ENCODE measurements at places on chromosomes 2 and 18.

GRCh38 chr2:164429354-164429753 lies 191.9 kb downstream of the GRB14 start:
- no peak for DNase-seq

DNA sequence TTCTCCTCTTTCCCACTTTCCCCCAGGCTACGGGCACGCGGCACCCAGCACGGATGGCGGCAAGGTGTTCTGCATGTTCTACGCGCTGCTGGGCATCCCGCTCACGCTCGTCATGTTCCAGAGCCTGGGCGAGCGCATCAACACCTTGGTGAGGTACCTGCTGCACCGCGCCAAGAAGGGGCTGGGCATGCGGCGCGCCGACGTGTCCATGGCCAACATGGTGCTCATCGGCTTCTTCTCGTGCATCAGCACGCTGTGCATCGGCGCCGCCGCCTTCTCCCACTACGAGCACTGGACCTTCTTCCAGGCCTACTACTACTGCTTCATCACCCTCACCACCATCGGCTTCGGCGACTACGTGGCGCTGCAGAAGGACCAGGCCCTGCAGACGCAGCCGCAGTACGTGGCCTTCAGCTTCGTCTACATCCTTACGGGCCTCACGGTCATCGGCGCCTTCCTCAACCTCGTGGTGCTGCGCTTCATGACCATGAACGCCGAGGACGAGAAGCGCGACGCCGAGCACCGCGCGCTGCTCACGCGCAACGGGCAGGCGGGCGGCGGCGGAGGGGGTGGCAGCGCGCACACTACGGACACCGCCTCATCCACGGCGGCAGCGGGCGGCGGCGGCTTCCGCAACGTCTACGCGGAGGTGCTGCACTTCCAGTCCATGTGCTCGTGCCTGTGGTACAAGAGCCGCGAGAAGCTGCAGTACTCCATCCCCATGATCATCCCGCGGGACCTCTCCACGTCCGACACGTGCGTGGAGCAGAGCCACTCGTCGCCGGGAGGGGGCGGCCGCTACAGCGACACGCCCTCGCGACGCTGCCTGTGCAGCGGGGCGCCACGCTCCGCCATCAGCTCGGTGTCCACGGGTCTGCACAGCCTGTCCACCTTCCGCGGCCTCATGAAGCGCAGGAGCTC lies 35.4 kb downstream of the KCNK3 start:
- no peak for DNase-seq

DNA sequence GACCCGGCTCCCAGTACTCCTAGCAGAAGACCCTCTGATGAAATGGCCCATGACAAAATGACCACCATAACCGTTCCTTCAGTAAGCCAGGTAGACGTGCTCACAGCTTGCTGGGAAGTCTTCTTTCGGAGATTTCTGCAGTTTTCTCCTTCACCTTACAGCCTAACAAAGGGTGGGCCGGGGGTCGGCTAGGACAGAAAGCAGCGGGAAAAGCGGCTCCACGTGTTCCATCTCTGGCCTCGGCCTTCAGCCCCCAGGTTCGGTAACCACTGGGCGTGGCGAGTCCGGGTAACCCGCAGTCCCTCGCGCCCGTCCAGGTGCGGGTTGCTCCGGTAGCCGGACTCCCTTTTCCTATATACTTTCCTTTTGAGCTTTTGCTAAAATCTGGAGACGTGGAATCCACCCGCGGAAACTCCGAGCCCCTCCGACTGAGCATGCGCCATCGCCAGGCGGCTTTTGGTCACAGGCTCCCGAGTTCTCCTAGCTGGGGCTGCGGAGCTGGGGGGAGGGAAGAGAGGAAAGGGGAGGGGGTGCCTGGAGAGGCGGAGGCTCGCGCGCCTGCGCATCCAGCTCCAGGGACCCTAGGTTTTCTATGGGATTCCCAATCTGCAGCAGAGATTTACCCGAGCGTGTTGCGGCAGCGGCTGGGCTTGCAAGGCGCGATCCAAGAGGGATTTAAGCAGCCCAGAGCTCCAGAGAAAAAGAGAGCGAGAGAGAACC lies at the start of gene VSNL1:
TSS of gene VSNL1 (plus strand) at position 604 of the 720 bp plus-strand sequence. CDS start 51,379 bp downstream, outside the sequence.
- no peak for DNase-seq

DNA sequence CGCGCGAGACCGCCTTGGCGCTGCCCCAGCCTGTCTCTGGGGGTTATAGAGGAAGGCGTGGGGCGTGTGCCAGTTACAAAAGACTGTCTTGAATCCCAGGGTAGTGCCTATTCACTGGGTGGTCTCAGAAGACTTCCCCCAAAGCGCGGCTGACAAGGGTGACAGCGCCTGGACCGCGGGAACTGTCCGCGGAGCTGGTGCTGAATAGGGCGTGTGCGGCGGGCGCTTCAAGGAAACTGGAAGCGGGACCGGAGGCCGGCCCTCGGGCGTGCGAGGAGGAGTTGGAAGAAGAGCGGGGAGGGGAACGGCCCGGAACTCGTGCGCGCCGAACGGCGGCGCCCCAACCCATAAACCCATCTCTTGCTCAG lies 2.3 kb downstream of the EGR4 start:
- no peak for DNase-seq

GRCh38 chr2:116879650-116880160 lies 934.8 kb upstream of the DDX18 start:
- no peak for DNase-seq

GRCh38 chr18:58966704-58967103 lies 102.0 kb downstream of the ZNF532 start:
- no peak for DNase-seq

DNA sequence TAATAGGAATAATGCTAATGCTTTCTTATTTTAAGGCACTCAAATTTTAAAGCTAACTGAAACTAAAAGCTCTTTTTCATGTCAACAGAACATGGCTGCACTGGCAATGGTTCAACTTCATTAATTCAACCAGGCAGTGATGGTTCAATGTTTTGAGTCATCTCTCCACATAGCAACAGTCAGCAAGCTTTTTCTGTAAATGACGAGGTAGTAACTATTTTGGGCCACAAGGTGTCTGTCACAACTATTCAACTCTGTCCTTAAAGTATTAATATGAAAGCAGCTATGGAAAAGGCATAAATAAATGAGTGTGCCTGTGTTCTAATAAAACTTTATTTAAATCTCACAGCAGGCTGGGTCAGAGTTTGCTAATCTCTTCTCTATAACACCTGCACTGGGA lies 1425.6 kb upstream of the PIK3C3 start:
- no peak for DNase-seq

- DNase-seq = no peak
Measured at GRCh38 chr2:230823264-230823964, 41.3 kb upstream of the ITM2C start.

GRCh38 chr2:144554492-144555210 lies 34.7 kb upstream of the ZEB2 start:
- no peak for DNase-seq

- DNase-seq = no peak
Measured at GRCh38 chr2:39629646-39630045, 36.1 kb upstream of the TMEM178A start.

DNA sequence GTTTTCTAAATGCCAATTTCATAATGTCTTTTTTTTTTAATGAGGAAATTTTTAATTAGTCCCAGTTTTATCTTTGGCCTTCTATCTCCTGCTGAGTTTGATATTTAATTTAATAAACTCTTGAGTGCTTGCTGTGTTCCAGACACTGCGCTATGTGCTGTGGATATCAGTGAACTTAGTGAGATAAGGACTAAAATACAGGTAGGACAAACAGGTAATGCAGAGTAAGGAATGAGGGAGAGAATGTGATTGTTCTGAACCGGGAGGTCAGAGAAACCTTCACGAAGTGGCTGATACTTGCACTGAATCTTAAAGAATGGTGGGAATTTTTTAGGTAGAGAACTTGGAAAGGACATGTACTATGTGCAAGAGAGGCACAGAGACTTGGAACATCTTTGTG lies 28.2 kb downstream of the TTC27 start:
- DNase-seq = no peak

DNA sequence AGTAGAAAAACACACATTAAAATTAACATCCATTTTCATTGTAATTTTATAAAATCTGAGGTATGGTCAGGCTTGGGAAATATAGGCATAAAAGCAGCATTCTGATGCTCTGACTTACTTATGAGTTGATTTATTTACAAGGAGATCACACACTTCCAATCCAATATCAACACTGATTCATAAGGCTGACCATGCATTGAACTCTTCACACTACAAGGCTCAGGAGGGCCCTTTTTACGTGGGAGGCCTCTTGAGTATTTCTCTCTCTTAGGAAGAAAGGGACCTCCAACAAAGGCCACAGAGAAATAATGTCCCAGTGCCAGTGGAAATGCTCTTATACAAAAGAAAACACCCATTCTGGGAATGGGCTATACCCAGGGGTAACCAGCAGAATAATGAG lies 222.8 kb downstream of the NAPG start:
- no peak for DNase-seq

GRCh38 chr2:172655838-172656573 lies 79.6 kb upstream of the RAPGEF4 start:
- no peak for DNase-seq

DNA sequence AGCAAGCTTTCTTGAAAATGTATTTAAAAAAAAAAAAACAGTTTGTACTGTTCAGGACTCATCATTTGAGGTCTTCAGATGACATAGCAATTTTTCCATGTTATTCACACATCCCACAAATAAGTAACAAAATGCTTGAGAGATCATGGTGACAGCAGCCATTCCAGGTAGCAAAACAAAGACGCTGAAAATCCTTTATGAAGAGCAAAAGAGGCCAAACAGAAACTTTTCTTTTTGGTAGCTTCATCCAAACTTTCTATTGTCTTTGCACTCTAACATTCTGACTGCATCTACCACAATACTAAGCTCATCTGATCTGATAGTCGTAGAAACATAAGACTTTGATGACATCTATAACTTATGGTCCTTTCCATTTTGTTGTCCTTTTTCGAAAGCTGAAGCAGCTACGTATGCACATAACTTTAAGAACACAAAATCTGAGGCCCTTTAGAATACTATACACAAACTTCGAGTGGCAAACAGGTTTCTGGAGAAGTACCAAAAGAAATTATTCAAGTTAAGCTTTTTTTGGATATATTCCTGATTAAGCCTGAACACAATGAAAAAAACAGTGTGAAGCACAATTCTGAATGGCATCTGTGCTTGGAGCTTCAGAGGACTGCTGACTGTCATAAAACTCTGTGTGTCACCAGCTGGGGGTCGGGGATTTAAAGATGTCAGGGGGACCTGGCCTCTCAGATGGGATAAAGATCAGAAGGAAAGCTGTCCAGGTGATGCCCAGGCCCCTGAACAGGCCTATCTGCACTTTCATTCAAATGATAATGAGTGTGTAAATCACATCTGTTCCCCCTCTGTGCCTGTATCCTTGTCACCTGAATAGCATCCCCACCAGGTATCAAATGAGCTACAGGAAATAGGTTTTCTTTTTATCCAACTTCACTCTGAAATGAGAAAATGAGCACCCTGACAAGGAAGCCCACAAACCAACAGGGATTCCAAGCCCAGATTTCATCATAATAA lies 75.8 kb downstream of the ZEB2 start:
- no peak for DNase-seq

DNA sequence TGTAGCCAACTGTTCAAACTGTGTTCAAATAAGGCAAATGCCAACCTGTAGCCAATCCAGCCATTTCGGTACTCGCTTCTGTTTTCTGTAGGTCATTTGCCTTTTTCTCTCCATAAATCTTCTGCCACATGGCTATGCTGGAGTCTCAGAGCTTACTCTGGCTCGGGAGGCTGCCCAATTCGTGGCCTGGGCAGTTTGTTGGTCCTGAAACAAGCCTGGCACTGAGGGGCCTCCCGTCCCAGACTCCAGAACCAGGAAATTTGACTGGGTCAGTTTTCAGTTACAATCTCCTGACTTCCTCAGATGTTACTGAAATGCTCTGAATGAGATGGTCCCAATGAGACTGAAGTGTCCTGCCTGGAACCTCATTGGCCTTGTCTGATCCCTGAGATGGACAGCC lies 120.8 kb upstream of the NPAS2 start:
- DNase-seq = no peak

- DNase-seq = no peak
Measured at GRCh38 chr2:23381084-23381483, 3.9 kb upstream of the KLHL29 start.

- DNase-seq = no peak
Measured at GRCh38 chr18:24677011-24677410, 216.6 kb downstream of the HRH4 start.

DNA sequence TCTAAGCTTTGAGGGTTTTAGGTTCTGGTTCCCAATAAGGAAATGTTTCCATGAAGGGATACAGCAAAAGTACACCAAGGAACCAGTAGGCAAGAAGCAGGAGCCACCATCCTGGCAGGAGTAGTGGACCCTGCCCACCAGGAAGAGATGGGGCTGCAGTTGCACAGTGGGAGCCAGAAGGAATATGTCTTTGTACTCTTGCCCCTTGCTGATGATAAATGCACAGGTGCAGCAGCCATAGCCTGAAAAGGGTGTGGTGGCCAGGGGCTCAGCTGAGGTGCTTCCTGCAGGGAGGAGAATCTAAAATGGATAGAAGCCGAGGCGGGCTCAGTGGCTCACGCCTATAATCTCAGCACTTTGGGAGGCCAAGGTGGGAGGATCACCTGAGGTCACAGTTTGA lies 27.5 kb downstream of the TMEM127 start:
- DNase-seq = no peak

GRCh38 chr2:109481196-109481555 lies 132.6 kb downstream of the SEPTIN10 start:
- DNase-seq = no peak

- no peak for DNase-seq
Measured at GRCh38 chr2:194907569-194907968, 749.5 kb upstream of the SLC39A10 start.

DNA sequence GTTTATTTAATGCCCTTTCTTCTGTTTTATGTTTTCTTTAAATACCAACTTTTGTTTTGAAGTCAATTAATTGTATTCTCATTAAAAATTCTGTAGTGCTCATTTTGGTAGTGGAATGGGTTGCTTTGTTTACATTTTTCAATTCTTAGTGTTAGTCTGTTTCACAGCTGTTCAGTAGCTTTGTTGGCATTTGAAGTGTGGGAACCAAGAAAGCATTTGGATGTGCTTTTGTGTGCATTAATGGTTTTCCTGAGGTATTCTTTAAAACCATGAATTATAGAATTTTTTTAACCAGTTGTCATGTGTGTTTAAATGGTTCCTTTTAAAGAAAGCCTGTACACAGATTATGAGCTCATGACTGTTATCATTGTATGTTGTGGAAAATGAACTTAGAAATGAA lies 19.7 kb downstream of the MIB1 start:
- no peak for DNase-seq

- DNase-seq = no peak
Measured at GRCh38 chr2:54030396-54030741, 59.6 kb upstream of the PSME4 start.

DNA sequence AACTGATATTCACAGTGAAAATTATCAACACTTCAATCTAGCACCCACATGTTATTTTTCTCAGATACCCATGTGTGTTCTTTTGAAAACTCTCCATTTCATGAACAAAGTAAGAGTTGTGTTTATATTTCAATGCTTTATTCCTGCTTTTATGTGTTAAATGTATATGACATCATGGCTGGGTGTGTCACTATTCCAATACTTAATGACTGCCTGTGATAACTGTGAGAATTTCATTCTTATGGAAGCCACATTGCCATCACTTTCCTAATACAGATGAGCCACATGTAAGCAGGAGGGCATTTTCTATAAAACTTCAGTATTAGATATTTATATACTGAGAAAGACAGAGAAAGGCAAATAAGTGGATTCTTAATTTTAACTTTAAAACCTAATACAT lies 100.4 kb upstream of the FIGN start:
- DNase-seq = no peak
